GM10248 (cell line): ENCODE measurements at places on chromosomes 16 and 17.
A peak's percentile ranks its signal among the peaks of the same experiment; 100 is the strongest.

GRCh38 chr17:27244011-27244410 lies 49.9 kb upstream of the WSB1 start:
- no peak for DNase-seq

DNA sequence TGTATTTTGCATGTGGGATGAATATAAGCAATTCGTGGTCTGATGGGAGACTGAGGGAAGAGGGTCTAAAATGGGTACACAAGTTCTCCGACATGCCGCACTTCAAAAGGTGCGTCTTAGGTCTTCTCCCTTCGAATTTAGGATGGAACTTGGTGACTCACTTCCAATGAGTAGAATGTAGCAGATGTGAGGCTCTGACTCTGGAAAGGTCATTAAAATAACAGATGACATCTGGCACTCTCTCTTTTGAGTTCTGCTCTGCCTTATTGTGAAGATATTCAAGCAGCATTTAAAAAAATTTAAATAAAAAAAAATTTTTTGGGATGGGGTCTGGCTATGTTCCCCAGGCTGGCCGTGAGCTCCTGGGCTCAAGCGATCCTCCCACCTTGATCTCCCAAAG lies 92.7 kb downstream of the TMEM100 start:
- DNase-seq: no peak

DNA sequence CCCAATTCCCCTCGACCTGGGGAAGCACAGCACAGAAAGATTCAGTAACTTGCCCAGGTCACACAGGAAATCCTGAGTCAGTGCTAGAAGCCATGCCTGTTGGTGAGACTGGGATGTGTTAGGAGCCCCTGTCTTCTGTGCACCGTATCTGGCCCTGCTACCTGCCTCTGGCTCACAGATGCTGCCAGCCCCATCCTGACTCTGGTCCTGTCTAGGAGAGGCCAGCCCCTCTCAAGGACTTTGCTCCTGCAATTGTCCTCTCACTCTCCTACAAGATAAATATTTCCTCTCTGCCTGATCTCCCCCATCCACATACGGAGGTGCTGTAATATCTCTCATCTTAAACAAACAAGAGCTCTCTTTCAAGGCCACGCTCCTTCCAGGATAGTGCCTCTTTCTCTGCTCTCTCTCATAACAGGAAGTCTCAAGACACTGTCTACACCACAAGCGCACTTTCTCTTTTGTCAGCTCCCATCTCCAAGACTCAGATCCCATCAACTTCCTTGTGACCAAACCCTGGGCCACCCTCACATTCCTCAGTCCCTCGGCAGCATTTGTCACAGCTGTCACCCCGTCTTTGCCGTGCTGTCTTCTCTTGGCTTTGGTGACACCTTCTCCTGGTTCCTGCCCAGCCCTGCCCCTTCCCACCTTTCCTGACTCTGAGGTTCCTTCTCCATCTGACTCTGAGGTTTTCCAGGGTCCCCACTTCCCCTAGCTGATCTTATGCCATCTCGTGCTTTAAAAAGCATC lies 1.9 kb downstream of the SLC13A2 start:
- DNase-seq: no peak

DNA sequence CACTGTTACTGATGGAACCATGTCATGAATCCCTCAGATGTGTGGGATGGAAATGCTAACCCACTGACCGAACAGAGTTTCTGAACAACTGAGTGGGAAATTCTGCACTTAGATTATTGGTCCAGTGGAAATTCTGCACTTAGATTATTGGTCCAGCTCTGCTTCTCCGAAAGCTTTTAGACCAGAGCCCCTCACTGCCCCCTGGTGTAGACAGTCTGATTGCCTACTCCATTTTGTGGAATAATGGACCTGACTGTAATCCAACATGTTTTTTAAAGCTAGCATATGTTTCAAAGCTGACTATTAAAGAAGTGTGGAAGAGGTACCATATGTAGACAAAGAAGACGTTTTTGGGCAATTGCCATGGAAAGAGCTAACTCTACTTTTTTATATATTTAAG lies 50.3 kb upstream of the TBX2 start:
- DNase-seq: no peak

DNA sequence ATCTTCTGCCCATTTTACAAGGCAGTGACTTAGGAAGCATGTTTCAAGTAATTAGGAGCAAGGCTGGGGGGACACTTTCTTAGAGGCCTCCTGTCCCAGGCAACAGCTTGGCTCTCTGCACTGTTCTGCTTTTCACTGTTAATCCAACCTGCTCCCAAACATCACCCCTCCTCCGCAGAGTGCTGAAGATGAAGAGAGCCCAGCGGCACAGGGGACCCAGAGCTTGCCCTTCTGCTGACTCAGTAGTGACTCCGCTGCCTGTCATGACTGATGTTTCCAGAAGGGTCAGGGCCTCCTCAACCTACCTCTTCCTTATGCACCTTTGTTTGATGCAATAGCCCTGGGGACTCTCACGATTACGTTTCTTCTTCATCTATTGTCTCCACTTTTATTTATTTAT lies 38.9 kb upstream of the NDRG4 start:
- no peak for DNase-seq

- DNase-seq: no peak
These were observed 51.3 kb downstream of the TNFRSF13B start for GRCh38 chr17:16920628-16921020.

- DNase-seq: no peak
These were observed 18.4 kb downstream of the ZNF668 start for GRCh38 chr16:31055613-31056012.

DNA sequence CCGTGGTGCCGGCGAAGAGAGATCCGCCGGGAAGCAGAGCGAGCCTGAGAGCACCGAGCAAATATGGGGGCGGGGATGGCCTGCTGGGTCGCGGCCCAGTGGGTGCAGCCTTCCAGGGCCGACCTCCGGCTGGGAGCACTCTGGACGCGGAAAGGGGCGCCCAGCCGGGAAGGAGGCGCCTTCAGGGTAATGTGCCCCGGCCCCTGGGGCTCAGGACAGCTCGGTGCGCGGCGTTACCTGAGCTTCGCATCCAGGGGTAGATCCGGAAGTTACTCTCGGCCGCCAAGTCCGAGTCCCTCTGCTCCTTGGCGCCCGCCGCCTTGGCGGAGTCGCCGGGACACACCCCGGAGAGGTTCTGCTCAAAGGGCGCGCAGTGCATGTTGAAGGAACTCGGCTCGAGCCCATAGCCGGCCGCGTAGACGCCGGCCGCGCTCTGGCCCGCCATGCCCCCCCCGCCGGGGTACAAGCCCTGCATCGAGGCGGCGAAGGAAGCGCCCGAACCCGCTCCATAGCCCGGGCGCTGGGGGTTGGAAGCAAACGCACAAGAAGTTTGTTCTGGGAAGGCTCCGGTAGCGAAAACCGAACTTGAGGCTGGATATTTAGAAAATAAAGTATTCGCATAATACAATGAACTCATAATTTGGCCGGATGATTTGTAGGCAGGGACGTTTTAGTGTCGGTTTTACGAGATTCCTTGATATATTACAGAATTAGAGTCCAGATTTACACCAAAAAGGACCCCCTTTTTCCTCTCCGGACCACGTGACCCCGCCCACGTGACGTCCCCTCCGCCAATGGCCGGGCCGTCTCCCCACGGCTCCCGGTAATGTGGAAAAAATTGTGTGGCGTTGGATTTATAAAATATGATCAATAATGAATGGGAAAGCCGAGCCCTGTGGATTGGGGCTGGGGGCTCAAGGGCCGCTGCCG lies at the start of gene HOXB7:
Gene HOXB7, minus strand, starts transcription at position 736 of the 930 bp plus-strand sequence. Its CDS starts 99 bp downstream, at position 637.
- peak; percentile 81 for DNase-seq

DNA sequence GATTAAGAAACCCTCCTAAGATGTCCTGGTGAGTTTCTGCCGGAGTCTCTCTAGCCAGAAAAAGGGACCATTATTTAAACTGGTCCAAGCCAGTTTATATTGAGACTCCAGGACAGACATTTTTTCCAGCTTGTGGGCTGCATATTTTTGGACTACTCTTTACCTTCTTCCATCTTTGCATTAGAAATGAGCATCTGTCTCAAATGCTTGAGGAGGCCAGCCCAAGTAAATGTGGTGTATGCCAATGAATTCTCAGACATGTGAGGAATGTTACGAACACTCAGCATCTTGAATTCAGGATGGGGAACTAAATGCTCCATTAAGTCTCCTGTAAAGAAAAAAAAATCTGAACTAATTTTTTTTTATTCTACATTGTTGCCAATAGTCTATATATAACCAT lies 18.4 kb downstream of the TUBD1 start:
- DNase-seq: no peak

- no peak for DNase-seq
These were observed 7.9 kb downstream of the SNAI3 start for GRCh38 chr16:88678224-88678979.

DNA sequence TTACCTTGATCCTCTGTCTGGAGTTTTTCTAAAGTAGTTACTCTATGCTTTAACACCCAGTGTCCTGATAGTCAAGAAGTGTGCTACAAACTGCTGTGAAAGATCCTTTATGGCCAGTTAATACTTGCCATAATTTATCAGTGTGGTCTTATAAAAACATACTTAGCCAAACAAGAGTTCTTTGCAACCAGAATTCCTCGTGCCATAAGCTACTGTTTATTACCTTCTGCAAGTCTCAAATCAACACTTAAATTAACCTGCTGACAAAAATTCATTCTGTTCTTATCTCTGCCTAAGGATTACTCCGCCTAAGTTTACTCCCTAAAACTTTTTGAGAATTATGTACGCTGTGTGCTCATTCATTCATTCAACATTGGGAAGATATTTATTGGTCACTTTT lies 22.8 kb downstream of the ZNF75A start:
- no peak for DNase-seq

DNA sequence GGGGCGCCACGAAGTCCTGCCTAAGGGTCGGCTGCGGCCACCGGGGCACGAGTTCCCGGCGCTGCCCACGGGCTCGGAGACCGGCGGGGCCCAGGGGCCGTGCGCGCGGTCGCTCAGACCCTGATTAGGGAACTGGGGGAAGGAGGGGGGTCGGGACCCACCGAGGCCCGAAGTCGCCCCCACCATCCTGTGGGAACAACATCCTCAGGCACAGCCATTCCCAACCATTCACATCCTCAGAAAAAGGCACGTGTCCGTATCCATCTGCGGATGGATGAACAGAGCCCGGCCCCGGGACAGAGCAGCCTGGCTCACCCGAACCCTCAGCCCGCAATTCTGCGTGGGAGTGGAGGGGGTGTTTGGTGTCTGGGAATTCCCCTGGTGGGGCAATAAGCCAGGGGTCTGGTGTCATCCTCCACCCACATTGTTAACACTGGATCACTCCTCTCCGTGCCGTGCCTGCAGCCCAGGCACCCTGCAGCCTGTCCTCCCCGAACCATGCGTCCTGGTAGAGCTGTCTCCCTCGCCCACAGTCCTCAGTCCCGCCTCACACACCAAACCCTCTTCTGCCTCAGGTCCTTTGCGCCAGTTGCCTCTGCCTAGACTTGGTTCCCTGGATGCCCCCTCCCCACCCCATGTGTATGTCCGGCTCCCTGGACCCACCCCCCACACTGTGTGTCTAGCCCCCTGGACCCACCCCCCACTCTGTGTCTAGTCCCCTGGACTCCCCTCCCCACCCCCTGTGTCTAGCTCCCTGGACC lies 789 bp upstream of the CCDC57 start:
- peak; percentile 65 for DNase-seq

DNA sequence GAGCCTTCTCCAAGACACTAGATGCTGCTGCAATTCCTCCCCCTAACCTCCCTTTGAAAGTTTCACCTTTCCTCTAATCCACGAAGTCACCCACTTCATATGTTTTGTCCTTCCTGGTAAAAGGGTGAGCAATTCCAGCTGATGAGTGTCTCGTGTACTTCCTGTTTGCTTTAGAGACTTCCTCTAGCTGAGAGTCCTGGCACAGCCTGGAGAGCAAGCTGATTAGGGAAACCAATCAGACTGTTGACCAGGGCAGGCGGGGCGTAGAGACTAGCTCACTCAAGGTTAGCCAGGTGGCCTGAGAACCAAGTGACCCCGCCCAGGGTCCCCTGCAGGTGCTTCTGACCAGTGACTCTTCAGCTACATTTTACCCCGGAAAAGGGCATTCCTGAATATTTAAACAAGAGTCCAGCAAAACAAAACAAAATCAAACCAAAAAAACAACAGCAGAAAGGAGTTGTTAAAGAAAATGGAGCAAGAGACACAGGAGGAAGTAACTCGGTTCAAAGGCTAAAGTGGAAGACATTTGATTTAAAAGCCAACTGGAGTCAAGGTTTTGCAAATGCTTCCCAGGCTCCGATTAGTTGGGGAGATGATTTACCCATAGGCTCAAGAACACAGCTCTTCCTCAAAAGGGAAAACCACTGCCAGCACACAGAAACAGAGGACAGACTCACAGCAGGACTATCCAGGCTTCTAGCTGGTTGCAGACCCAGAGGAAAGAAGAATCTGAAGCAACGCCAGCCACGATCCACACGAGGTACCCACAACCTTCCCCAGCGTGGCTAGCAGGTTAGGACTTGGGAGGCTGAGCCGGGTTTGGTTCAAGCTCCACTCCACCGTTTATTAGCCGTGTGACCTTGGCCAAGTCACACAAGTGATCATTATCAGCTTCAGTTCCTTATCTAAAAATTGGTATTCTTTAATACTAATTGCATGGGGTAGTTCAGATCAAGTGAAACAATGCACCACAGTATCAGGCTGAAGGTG lies 13.4 kb downstream of the HSPB9 start:
- DNase-seq: no peak

- DNase-seq: no peak
These were observed 78.8 kb upstream of the CDYL2 start for GRCh38 chr16:80883159-80883642.

DNA sequence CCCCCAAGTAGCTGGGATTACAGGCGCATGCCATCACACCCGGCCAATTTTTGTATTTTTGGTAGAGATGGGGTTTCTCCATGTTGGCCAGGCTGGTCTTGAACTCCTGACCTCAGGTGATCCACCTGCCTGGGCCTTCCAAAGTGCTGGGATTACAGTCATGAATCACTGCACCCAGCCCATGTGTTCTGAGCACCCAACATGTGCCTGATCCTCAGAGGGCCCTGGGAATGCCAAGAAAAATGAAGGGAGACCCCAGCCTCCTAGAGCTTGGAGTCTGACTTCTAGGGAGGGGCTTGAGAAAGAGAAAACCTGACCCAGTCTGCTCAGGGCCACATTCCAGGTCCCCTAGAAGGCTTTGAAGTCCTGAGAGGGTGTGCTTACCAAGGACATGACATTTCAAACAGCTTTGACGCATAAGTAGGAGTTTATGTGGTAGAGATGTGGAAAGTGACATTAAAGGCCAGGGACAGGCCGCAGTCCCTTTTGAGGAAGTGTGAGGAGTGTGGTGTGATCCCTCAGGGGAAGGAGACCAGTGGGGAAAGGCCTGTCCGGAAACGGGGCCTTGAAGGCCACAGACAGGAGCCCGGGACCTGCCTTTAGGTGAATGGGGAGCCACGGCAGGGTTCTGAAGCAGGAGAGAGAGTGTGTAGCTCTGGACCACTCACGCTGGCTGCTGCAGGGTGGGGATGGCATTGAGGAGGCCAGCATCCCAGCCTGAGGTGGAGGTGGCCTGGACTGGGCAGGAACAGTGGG lies 1.1 kb upstream of the CCL22 start:
- DNase-seq: no peak

GRCh38 chr16:54912720-54913119 lies 17.9 kb upstream of the IRX5 start:
- DNase-seq: no peak

- DNase-seq: no peak
These were observed 8.2 kb upstream of the CACNA1H start for GRCh38 chr16:1144476-1145382.

GRCh38 chr16:69606985-69607384 lies 41.2 kb downstream of the NFAT5 start:
- DNase-seq: no peak

GRCh38 chr17:61833536-61834193 lies 29.7 kb downstream of the BRIP1 start:
- no peak for DNase-seq

- no peak for DNase-seq
These were observed 2.5 kb upstream of the CCL2 start for GRCh38 chr17:34252444-34253138.

GRCh38 chr16:11280616-11281522 lies at the start of gene PRM1:
Gene PRM1 (minus strand): TSS chr16:11281330. CDS start chr16:11281238, 92 bp downstream.
- no peak for DNase-seq
